ENCODE measurements at places on chromosomes 12 and 14. TPM values are rescaled to one million over a fixed set of nuclear protein-coding genes. Genes with fewer than 3 reads are reported as not detected.

- DNase-seq: no peak
Measured at GRCh38 chr14:105951399-105951798, 425.0 kb downstream of the TMEM121 start.

GRCh38 chr14:69999261-69999674 lies 120.1 kb downstream of the SMOC1 start:
- no peak for DNase-seq

GRCh38 chr14:72366619-72367018 lies 434.4 kb downstream of the RGS6 start:
- no peak for DNase-seq

DNA sequence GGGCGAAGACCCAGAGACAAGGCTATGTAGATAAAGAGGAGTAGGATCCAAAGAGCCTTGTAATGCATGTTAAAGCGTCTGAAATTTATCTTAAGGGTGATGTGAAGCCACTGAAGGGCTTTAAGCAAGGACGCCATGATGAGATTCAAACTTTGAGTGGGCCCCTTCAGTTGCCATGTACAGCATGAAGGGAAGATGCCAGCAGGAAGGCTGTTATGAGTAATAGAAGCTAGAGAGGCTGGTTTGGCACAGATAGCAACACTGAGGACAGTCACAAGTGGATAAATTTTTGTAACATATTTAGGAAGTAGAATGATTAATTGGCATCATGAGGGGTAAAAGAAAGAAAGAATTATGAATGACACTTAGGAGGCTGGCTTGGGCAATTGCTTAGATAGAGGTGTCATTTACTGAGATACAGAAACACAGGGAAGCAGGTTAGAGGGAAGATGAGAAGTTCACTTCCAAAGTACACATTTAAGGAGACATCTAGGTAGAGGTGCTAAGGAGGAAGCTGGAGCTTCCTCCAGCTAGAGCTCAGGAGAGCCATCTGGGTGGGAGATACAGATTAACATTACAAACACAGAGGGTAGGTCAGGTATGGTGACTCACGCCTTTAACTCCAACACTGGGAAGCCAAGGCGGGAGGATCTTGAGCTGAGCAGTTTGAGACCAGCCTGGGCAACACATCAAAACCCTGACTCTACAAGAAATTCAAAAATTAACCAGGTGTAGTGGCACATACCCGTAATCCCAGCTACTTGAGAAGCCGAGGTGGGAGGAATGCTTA lies 13.7 kb downstream of the ATG2B start:
- DNase-seq: no peak

GRCh38 chr14:99389174-99389826 lies 91.4 kb downstream of the SETD3 start:
- no peak for DNase-seq

GRCh38 chr12:38831715-38832114 lies 73.7 kb downstream of the CPNE8 start:
- DNase-seq: no peak

ADAM21 gene
- total RNA-seq: 0.11 TPM

HIGD1C gene
- not detected for total RNA-seq

AREL1 gene
- 49.1 TPM for total RNA-seq

AKAP3 gene
- total RNA-seq: 1.0 TPM

Data from mesothelial cell of epicardium (in vitro differentiated cells).